Activated T-cell treated with anti-CD3 and anti-CD28 coated beads, Interleukin-2, amount 50 U/mL, for 24 hours (primary cell): ENCODE measurements at places on chromosomes 7 and 10.

DNA sequence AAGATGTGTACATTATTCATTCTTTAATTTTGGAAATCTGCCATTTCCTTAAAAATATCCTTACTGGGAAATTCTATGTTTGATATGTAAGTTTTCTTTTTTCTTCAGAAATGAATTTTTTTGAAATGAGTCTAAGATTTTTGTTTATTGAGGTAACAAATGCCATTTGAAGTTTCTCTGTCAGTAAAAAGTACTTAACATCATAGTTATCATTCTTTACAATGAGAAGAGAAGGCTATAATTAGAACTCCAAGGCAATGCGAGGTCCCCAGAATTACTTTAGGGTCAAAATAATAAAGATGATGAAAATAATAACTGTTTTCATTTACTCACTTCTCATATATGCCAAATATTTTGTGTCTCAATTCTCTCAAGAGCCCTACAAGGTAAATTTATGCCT, 37.0 kb upstream of the RHOBTB1 start:
- H3K36me3 ChIP-seq = no peaks in the 10 kb centered on the region
- no peak overlapping the region for H3K27ac ChIP-seq
- H3K27me3 ChIP-seq = peaks cover 10% of the 10 kb centered on the region

DNA sequence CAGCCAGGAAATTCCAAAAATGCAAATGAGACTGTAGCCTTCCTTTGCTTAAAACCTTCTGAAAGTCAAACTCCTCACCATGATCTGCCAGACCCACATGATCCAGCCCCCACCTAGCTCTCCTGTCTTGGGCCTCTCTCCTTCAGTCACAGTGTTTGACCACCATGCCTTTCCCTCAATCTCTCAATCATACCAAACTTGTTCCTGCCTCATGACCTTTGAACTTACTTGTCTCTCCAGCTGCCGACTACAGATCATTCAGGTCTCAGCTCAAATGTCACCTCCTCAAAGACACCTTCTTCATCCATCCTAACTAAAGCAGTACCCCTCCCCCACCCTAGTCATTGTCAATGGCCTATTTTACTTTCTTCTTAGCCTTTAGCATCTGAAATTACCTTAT, 9.3 kb upstream of the ADD3 start:
- no peaks in the 10 kb centered on the region for H3K27me3 ChIP-seq
- no peak overlapping the region for H3K4me3 ChIP-seq
- DNase-seq = no peak

DNA sequence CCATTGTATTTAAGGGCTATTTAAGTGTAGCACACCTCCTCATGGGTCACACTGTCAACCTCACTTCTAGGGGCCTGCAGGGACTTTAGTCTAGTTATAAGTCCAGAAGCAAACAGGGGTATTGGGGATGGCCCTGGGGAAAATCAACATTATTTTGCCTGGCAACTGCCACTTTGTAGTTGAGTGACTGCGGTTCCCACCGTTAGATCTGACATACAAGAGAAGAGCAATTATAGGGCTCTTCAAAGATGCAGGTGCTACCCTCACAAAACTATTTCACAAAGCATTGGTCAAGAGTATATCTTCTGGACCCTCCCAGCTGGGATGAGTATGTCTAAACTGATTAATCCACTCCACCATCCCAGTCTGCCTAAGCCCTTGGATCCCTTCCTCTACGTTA, 133.0 kb upstream of the PCBD1 start:
- H3K4me3 ChIP-seq = no peak overlapping the region
- peaks cover 11% of the 10 kb centered on the region for H3K27me3 ChIP-seq
- no peak overlapping the region for H3K27ac ChIP-seq
- H3K4me1 ChIP-seq = no peaks in the 10 kb centered on the region
- DNase-seq = no peak
- no peaks in the 10 kb centered on the region for H3K36me3 ChIP-seq

GRCh38 chr10:77253147-77253545, 384.5 kb downstream of the KCNMA1 start:
- no peak for DNase-seq
- no peak overlapping the region for H3K4me3 ChIP-seq
- no peaks in the 10 kb centered on the region for H3K36me3 ChIP-seq
- peaks cover 5% of the 10 kb centered on the region for H3K4me1 ChIP-seq

DNA sequence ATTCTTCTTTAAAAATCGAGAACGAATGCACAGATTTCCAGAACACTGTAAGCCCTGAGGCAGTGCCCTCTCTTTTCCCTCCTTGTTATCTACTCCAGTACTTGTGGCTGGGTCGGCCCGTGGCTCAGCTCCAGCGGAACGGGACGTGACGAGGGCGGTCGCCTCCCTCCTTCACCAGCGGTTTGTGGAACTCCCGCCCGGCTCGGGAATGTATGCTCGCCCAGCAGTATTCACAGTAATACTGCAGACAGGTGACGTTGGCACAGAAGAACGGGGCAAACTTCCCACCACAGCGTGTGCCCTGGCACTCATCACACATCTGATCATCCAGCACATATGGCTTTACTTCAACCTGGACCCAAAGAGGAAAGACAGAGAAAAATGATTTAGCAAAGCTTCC, 128.5 kb downstream of the BTAF1 start:
- H3K27me3 ChIP-seq = no peaks in the 10 kb centered on the region
- H3K36me3 ChIP-seq = peaks cover 2% of the 10 kb centered on the region
- H3K4me3 ChIP-seq = no peak overlapping the region
- no peak overlapping the region for H3K27ac ChIP-seq

DNA sequence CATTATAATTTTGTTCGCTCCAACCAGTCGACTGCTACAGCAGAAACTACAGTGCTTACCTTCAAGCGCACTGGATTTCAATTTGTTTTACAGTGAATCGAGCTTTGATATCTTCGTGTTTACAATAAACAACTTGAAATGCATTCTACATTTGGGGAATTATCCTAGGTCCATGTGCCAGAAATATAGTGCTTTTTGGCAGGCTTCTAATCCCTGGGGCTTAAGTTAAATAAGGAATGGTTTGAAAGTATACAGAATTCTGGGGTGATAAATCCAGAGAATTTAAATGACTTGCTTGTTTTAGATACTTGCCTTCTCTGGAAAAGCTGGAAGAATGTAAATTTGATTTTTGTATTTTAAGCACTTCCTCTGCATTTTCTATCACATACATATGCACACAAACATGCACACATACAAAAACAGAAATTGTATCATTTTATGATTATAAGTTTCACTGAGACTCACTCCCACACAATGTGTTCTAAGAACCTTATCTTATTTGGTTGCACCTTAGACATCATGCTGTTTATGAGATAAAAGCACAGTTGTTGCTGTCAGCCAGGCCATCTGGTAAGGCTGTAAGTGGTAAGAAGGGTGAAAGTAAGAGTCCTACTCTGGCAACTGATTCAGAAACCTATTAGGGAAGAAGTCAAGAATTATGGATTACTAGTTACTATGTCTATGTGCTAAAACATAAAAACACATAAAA, 347.2 kb upstream of the KCND2 start:
- DNase-seq = no peak
- no peaks in the 10 kb centered on the region for H3K4me1 ChIP-seq
- no peaks in the 10 kb centered on the region for H3K36me3 ChIP-seq

DNA sequence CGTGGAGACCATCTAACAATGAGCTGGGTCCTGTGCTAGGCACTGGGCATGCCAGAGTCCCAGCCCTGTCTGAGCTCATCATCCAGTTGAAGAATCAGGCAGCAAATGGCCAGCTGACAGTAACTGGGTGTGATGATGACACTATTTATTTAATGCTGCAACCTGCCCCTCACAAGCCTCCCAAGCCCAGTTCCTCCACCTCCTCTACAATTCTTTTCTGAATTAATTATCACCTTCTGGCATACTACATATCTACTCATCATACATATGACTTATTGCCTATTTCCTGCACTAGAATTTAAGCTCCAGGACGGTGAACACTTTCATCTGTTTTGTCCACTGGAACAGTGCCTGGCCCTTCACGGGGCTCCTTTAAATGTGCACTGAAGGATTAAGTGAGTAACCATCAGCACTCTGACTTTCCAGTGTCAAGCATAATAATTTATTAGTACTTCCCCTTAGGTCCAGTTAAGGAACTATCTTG, 96.7 kb upstream of the LAMB4 start:
- H3K27ac ChIP-seq = no peak overlapping the region
- DNase-seq = no peak
- no peak overlapping the region for H3K4me3 ChIP-seq
